ENCODE measurements at places on chromosomes 2 and 18.

DNA sequence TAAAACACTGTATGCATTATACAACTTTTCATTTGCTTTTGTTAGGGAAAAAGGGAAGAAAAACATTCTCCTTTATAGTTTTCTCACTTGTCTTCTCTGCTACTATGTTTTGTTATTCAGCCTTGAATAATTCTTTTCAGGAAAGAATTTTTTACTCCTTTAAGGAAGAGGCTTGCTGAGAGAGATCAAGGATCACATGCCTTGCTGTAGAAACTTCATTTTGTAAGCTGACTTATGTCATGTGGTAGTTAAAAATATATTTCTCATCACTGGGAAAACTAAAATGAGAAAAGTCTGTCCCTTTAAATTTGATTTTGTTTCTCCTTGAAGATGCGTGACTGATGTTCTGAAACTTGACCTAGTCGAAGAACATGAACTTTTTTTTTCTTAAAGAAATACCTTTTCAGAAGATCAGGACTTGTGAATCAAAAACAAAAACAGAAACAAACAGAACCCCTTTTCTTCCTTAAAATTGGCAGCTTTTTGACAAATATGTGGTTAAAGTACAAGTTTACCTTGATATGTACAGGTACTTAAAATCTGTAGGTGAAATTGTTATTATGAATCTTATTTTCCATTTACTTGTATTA, 145.1 kb downstream of the COMMD1 start:
- no peak for DNase-seq

DNA sequence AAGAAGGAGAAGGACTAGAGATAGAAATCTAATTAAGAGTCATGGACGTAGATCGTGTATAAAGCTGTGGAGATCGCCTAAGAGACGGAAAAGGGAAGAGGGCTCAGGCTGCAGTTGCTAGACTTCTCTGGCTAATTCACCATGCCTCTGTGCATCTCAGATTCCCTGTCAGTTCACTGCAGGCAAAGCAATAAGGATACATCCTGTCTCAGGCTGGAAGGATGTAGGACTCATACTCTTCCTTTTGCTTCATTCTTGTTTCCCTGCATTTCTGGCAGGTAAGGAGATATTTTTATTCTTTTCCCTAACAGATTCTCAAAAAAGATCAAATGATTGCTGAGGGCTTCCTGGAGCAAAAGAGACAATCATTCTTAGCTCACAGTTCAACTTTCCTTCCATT, 112.5 kb downstream of the AP1S3 start:
- no peak for DNase-seq

DNA sequence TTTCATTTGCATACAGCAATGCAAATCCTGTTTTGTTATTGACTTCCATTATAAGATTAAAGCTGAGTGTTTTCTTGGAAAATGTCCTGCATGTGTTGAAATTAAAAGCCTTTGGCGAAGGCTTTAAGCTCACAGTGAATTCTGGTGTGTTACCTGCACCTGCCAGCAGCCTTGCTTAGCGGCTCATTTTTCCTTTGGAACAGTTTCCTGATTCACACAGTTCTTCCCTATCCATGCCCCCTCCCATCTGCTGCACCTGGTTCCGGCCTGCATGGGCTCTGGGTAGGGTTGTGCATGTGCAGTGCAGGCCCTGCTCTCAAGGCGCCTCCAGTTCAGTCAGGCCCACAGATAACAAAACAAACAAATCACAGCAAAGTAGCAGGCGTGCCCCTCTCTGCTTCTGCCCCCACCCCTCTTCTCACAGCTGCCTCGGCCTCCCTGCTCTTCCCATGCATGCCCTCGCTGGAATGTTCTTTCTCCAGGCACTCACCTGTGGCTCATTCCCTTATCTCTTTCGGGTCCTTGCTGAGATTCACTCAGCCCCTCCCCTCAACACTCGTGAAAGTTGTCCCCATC, 15.8 kb downstream of the MTCL1 start:
- no peak for DNase-seq

DNA sequence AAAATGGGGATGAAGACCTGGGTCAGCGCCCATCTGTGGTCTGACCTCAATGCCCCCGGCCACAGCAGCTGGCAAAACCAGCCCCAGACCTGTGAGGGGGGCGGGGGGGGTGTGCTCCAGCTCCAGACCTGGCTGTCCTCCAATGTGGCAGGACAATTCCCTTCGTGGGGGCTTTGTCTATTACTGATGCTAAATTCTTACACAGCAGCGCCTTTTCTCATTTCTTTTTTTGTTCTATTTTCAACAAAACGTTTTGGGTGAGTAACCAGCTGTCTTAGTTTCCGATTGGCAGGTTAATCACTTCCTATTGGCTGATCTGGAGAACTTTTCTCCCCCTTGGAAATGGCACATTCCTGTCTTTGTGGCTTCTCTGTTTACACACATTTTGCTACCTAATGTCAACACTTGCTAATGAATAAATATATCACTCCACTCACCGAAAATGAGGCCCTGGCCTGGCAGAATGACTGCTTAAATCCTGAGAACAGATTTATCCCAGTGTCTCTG, 4.4 kb downstream of the SMAD7 start:
- no peak for DNase-seq

- DNase-seq, result no peak
These were observed 773 bp downstream of the MBP start for GRCh38 chr18:77131652-77132368.

Data from hypothalamus (tissue), 51 donors.